ENCODE measurements at places on chromosomes 13 and 19. TPM values are rescaled to one million over a fixed set of nuclear protein-coding genes. Genes with fewer than 3 reads are reported as not detected.

GRCh38 chr19:40806423-40807146 lies 7.6 kb downstream of the EGLN2 start:
- DNase-seq = peak; percentile 71

DNA sequence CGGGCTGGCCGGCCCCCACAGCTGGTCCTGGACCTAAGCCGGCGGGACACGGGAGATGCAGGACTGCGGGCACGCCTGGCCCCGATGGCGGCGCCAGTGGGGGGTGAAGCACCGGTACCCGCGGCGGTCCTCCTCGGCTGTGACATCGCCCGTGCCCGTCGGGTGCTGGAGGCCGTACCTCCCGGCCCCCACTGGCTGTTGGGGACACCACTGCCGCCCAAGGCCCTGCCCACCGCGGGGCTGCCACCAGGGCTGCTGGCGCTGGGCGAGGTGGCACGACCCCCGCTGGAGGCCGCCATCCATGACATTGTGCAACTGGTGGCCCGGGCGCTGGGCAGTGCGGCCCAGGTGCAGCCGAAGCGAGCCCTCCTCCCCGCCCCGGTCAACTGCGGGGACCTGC lies 3.1 kb downstream of the GRIN3B start:
- DNase-seq = no peak

FNDC3A gene
- total RNA-seq = 21.0 TPM

DNA sequence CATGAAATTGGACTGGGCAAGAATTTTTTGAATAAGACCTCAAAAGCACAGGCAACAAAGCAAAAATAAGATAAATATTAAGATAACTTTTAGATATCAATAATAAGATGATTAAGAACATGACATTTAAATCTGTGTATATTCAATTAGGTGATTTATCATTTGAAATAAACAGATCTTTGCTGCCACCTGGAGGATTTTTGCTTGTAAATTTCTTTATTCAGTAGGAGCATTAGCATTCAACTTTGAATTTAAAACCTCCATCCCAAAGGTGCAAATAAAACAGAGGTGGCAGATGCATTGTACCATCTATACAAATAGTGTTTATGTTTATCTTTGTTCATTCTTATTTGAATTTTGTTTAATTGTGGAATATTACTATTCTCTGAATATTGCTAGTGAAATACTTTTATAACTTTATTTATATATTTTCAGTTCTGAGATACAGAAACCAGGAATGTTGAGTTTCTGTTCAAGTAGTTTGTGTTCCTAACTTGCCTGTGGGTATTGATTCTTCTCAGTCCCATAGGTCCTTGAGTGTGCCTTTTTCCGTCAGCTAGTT lies 20.9 kb downstream of the COG6 start:
- no peak for DNase-seq

DNA sequence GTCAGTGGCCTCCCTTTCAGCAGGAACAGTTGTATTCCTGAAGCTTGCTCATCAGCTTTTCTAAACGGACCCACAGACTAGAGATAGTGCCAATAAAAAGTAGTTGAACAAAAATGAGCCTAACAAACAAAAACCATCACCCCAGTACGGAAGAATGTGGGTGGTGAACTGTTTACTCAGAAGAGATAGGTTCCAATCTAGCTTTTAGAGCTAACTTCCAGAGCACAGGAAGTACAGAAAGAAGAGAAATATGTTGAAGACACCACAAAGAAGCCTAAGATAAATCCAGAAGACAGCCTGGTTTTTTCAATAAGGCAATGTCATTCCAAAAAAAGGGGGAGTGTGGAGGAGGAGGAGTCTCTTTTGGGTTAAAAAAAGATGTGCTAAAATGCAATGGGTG lies 2.8 kb upstream of the LMO7 start:
- no peak for DNase-seq

AP2A1 gene
- total RNA-seq = 61.9 TPM

BLVRB gene
- total RNA-seq = 11.3 TPM

GRCh38 chr19:4359627-4360000 lies 16.3 kb downstream of the MPND start:
- DNase-seq = no peak

- no peak for DNase-seq
Measured at GRCh38 chr13:110518226-110518525, 43.3 kb downstream of the RAB20 start.

GRCh38 chr19:45878043-45878794 lies 7.7 kb downstream of the IRF2BP1 start:
- DNase-seq = no peak

- no peak for DNase-seq
Measured at GRCh38 chr19:41698746-41699230, 9.6 kb upstream of the CEACAM5 start.

ZNF497 gene
- total RNA-seq = 2.2 TPM

RNF225 gene
- 0.57 TPM for total RNA-seq

CABP5 gene
- total RNA-seq = not detected

DNA sequence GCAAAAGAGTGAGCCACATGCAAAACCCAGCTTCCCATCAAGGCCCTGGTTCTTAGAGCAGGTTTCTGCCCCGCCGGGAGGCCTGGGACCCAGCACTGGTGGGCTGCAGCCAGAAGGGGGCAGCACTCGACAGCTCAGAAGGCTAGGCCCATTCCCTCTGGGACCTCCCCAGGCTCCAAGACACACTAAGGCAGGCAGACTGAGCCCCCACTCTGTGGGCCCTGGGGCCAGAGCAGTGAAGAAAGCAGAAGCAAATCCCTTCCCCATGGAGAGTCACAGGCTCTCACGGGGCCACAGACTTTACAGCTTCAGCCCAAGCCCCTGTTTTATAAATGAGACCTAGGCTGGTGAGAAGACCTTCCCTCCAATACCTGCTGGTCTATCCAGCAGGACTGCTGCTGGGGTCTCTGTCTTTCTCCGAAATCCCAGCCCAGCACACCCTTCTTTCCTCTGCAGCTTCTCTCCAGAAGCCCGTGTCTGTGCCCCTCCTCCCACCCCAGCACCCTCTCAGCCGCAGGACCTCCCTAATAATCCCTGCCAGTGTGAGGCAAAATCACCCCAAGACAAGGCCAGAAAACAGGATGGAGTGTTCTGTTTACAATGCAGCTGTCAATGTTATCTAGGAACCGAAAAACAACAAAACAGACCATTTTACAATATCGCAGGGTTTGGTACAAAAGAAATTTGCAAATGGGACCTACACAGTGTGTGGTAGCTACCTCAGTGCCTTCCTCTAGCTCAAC lies 109.3 kb downstream of the ABCC4 start:
- peak; percentile 34 for DNase-seq

CGB7 gene
- not detected for total RNA-seq

NCAN gene
- total RNA-seq = 0.23 TPM

Measured in activated T-helper 2 cell treated with anti-CD3 and anti-CD28 coated beads, Interferon-gamma antibody, Interleukin-2, Interleukin-4, amounts not matched to agents 10 μg/mL and 5 μg/mL and 100 μg/mL, durations not matched to agents 14 hours and 24 hours and 36 hours (primary cell).